NCI-H1694 treated with DMSO at 0.1 percent for 48 hours (cell line): ENCODE measurements at places on chromosomes 6 and 20.
A peak's percentile ranks its signal among the peaks of the same experiment; 100 is the strongest.

DNA sequence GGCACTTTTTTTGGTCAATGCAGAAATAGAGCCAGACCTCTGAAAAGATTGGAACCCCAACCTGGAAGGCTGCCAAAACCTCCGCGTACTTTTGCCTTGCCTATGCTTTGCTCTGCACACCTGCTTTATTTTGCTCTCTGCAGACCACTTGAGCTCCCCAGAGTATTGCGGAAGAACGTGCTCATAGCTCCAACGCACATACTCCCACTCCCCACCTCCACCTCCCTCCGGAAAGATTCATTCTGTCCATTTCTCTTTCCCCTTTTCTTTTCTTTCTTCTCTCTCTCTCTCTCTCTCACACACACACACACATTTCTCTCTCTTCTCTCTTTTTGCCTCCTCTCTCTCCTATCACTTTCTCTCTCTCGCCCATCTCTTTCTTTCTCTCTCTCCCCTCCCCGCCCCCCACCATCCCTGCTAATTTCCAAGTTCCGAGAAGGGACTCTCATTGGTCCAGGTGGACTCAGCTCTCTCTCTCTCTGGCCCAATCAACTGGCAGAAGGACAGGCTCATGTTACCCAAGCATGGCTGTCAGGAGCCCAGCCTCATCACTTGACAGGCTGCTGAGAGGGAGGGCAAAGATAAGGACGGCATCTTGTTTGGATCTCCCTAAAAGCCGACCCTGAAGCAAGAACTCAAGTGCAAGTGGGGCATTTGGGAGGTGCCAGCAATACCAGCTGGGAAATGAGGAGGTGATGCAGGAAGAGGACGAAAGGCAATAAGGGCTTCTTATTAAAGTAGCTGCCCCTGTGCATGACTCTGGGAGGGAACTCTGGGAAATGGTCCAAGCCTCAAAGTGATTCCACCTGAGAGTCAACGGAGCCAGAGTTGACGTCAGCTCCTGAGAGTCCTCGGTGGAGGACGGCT, 246.1 kb downstream of the LY86 start:
- no peak for DNase-seq

- DNase-seq: no peak
Observed at GRCh38 chr6:129007701-129008373, 124.9 kb downstream of the LAMA2 start.

GRCh38 chr6:47240277-47240890, 69.3 kb downstream of the TNFRSF21 start:
- DNase-seq: no peak

DNA sequence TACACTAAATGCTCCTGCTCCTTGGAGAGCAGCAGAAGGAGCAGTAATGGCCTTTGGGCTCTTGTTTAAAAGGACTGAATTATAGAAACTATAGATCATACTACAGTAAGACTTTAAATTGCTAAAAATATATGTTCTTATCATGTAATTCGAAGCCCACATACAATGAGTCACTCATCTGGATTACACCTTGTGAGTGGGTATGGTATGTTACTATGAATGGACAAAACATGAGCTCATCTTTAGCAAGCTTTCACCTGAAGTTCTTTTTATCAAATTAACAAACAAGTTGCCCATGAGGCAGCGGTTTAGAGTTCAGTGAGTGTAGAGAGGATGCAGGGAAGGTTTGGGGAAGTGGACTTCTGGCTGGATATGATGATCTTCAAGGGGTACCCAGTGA, 114.4 kb upstream of the CCN2 start:
- DNase-seq: no peak

DNA sequence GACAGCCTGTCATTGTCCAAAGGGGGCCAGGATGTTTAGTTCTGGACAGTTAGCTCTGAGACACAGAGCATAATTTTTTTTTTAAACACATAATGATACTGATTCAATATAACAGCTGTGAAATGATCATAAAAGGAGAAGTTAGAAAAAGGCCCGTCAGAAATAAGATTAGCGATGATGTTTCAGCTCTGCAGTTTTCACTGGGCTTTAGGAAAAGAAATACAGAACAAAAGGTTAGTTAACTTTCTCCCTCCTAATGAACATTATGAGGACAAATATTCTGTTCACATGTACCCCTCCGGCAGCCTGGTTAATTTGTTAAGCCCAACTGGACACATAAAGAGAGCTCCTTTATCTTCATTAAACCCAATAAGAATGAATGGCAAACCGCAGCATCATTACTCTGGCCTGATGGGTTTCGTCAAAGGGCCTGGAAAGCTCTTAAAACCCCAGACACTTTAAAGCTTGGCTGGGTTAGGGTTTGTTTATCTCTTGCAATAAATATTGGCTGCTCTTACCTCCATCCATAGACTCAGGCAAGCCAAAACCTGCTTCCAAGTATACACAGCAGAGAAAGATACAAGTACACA, 394.6 kb downstream of the KIF16B start:
- no peak for DNase-seq

- peak; percentile 38 for DNase-seq
Observed at GRCh38 chr6:79630883-79631692, at the start of gene SH3BGRL2. Gene SH3BGRL2 (plus strand): TSS chr6:79631329. CDS start chr6:79631462, 133 bp downstream.

GRCh38 chr20:23782366-23782983, 31.7 kb upstream of the CST1 start:
- no peak for DNase-seq

DNA sequence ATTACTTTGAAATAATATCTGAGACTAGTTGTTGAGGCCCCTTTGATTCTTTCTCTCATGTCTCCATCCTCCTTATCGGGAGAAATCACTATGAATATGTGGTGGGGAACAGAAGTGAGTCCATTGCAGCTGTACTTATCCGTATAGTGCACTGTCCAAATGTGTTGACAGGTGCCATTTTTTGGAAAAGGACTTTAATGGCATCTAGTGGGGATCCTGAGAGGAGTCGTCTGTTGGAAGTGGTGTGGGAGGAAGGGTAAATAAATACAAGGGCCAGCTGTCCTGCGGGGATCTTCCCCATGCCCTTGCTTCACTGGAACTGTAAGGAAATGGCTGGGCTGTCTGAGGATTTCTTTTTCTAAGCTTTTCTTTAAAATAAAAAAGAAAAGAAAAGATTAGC, 19.4 kb downstream of the TPX2 start:
- DNase-seq: no peak
